ENCODE measurements at places on chromosomes 6 and 20.

DNA sequence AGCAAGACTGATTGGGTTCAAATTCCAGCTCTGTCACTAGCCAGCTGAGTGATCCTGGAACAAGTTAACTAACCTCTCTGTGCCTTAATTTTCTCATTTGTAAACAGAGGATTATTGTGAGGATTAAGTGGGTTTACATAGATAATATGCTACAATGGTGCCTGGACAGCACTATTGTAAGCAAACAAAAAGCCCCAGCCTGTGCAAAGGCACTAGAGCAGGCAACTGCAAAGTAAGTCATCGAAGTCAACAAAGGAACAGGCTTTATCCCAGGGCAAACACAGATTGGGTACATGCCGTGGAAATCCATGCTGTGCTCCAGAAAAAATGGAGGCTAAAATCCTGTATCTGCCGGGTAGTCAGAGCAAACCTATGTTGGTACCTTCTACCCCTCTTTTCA lies 43.2 kb upstream of the CTNNBL1 start:
- DNase-seq, result no peak

DNA sequence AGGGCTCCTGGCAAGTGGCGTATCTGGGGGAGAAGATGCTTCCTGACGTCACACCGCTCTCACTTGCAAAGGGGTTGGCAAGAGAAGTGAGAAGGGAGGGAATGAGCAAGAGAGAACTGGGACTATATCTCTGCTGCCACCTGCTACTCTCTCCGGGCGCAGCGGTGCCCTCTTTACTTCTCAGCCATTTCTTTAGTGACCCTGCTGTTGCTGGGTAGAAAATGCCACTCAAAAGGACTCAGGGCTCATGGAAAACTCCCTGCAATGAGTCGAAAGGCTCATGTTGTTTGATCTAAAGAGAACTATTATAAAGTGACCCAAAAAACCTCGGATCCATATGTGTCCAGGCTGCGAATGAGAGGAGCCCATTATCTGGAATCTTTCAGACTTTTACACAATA lies 401.8 kb downstream of the SAMD5 start:
- no peak for DNase-seq

- no peak for DNase-seq
Measured at GRCh38 chr6:135813401-135813800, 38.1 kb upstream of the PDE7B start.

- DNase-seq, result no peak
Measured at GRCh38 chr20:20992686-20993360, 113.3 kb downstream of the LINC00237 start.

DNA sequence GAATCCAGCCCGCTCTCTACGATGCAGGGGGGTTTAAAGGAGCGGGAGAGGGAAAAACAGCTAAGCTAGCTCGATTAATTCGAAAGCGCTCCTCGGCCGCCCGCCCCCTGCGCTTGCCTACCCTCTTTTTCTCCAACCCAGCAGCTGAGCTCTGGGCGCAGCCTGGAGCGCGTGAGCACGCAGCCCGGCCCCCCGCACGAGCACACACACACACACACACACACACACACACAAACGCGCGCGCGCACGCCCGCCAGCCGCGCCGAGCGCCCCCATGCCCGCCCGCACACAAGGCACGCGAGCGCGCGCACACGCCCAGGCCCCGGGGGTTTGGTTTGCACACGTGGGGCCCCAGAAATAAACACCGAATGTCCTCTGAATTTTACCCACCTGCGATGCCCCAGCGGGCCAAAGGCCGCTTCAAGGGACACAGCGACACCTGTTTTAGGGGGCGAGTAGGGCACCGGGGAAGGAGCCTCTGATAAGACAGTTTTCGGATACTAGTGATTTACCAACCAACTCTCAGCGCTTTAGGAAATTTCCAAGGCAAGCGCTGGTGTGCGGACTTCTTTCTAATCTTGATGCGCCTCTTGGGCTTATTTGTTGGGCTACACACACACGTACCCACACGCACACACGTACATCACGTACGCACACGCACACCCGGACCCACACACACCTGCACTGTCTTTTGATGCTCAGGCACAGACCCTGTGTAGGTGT lies 802 bp upstream of the NRN1 start:
- no peak for DNase-seq

DNA sequence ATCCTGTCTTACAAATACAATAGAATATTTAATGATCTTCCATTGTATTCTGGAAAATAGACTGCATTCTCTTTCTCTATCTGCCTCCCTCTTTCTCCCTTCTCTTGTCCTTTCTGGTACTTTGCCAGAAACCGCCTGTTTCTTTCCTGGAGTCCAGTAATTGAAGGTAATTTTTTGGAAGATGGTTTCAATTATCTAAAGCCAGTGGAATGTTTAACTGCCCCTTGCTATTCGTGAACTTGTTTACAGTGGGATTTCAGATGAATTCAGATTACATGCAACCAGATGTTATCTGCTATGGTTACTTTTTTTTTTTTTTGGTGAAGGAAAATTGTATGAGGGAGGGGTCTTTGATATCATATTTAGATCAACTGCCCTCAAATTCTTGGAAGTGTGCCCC lies 655.5 kb upstream of the FLRT3 start:
- DNase-seq, result no peak

GRCh38 chr6:110421749-110422443 lies 6.5 kb upstream of the DDO start:
- no peak for DNase-seq

GRCh38 chr20:41080866-41081265 lies 52.2 kb downstream of the TOP1 start:
- DNase-seq, result no peak

DNA sequence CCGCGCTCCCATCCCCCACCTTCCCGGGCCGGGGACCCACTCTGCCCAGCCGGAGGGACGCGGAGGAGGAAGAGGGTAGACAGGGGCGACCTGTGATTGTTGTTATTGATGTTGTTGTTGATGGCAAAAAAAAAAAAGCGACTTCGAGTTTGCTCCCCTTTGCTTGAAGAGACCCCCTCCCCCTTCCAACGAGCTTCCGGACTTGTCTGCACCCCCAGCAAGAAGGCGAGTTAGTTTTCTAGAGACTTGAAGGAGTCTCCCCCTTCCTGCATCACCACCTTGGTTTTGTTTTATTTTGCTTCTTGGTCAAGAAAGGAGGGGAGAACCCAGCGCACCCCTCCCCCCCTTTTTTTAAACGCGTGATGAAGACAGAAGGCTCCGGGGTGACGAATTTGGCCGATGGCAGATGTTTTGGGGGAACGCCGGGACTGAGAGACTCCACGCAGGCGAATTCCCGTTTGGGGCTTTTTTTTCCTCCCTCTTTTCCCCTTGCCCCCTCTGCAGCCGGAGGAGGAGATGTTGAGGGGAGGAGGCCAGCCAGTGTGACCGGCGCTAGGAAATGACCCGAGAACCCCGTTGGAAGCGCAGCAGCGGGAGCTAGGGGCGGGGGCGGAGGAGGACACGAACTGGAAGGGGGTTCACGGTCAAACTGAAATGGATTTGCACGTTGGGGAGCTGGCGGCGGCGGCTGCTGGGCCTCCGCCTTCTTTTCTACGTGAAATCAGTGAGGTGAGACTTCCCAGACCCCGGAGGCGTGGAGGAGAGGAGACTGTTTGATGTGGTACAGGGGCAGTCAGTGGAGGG lies 2.8 kb downstream of the SOX4 start:
- peak; percentile 45 for DNase-seq

GRCh38 chr6:135185483-135185882 lies 4.4 kb downstream of the MYB start:
- DNase-seq, result no peak

- no peak for DNase-seq
Measured at GRCh38 chr20:23507346-23507745, 16.4 kb downstream of the CST8 start.

DNA sequence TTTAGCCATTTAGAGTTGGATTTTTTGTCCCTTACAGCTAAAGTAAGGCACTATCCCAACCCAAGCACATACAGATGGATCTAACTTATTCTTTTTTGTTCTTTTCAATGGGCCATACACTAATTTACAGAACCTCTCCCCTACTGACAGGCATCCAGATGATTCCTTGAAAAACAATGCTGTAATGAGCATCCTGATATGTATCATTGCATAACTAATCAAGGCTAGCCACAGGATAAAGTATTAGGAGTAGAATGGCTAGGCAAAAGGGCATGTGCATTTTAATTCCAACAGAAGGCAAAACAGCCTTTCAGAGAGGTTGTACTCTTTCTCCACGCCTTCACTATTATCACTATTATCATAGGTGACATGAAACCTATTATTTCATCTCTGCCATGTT lies 54.1 kb downstream of the ELOVL5 start:
- DNase-seq, result no peak

GRCh38 chr6:98843271-98844243 lies 9.2 kb downstream of the POU3F2 start:
- no peak for DNase-seq

DNA sequence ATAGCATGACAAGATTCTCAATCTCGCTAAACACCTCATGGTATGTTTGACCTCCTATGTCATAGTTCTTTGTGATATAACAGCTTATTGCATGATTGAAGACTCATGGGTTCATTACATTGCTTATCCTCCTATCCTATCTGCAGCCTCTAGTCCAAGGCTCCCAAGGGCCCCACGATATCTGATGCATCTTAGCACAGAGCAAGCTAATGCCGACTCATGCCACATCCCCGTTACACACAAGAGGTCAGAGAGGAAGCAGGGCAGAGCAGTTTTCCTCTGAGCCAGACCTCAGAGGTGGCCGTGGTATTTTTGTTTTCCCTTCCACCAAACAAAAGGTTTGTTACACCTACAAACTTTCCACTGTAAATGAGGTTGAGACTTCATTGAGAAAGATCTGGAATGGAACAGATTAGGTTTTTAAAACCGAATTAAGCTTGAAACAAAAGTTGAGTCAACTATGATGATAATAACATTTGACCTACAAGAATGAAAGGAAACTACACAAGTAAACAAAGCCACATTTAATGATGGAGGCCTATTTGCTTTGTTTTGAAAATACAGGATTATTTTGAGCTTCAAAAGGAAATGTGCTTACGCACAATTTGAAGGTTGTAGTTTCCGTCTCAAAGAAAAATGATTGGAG lies 133.9 kb upstream of the MYLIP start:
- no peak for DNase-seq

DNA sequence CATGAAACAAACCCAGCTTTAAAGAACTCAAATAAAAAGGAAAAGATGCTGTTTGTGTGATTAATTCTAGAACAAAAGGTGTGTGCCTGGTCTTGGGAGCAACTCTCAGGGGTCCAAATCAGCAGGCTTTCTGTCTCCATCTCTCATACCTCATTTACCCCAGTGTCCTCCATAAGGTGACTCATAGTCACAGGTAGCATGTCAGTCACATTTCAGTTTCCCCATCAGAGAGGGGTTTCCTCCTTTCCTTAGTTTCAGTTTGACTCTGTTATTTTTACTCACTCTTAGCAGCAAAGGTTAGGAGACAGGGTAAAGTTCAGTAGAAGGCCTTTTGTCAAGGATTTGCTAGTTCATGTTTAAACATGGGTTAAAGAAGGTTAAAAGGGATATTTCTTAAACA lies 46.2 kb downstream of the OGFRL1 start:
- no peak for DNase-seq

DNA sequence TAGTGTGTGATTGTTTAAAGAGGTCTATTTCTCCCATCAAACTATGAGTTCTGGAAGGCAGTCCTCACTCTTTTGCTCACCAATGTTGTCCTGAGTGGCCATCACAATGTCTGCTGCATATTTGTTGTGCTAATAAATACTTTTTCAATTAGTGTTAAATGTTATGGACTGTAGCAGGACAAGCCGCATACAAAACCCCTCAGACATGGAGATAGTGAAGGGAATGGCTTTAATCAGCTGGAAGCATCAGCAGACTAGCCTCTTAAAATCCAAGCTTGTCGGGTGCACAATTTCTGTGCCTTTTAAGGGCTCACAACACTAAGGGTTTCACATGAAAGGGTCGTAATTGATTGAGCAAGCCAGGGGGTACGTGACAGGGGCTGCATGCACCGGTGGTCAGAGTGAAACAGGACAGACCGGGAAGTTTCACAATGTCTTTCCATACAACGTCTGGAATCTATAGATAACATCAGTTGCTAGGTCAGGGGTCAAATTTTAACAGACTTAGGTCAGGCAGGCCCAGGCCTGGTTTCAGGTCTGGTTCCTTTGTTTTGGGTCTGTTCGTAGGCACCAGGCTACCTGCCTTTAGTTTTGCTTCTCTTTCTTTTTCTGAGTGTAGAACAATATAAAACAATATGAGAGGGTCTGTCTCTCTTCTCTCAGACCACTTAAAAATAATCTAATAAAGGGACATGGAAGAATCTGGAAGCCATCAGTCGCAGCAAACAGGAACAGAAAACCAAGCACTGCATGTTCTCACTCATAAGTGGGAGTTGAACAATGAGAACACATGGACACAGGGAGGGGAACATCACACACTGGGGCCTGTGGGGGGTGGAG lies 327.6 kb upstream of the HTR1E start:
- no peak for DNase-seq

- DNase-seq, result no peak
Measured at GRCh38 chr6:35415065-35415891, 36.9 kb upstream of the FANCE start.

GRCh38 chr6:161917645-161918044 lies 643.8 kb upstream of the AGPAT4 start:
- DNase-seq, result no peak

DNA sequence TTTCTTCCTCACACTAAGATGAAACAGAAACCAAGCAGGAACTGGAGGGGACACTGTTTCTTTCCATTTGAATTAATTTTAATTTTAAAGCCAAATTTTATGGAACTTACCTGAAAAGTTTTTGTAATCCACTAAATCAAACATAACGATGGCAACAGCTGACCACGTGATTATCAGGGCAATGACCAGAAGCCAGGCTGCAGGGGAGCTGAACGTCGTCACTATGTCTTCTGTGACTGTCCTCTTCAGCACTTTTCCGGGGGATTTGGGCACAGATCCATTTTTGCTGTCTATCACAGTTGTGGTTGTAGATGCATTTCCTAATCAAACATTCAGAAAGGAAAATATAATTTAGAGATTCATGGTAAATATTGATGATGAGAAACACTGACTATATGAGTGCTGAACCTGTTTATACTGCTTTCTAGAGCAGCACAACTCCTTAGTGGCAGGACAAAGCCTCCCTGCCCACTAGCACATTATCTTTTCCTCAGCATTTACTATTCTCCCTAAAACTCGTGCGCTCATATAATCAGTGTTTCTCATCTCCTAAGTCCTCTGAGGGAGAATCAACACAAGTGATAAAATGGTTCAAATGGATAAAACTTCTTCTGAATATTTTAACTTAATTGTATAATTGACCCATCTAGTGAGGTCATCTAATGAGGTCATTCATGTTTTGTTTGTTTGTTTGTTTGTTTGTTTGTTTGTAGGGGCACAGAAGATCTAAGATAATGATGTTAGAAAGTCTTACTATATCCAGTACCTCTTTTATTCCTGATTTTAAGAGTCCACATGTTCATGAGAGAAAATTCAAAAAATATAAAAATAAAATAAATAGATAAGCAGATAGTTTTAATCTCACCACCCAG lies 65.7 kb downstream of the TRDN start:
- no peak for DNase-seq
